ENCODE measurements at places on chromosomes 1 and 21. TPM values are rescaled to one million over a fixed set of nuclear protein-coding genes. Genes with fewer than 3 reads are reported as not detected.

DNA sequence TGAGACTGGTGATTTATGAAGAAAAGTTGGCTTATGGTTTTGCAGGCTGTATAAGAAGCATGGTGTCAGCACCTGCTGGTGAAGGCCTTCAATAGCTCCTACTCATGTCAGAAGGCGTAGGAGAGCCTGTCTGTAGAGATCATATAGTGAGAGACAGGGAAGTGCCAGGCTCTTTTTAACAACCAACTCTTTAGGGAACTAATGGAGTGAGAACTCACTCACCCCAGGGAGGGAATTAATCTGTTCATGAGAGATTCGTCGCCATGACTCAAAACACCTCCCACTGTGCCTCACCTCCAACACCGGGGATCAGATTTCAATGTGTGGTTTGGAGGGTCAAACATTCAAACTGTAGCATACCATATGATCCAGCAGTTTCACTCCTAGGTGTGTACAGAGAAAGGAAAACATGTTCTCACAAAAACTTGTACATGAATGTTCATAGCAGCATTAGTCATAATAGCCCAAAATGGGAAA is 72.6 kb downstream of the TTC3 start:
- H3K27me3 ChIP-seq, result no peaks in the 10 kb centered on the region
- DNase-seq, result no peak
- H3K4me3 ChIP-seq, result no peak overlapping the region
- H3K4me1 ChIP-seq, result peaks cover 14% of the 10 kb centered on the region
- H3K36me3 ChIP-seq, result peaks cover 58% of the 10 kb centered on the region

DNA sequence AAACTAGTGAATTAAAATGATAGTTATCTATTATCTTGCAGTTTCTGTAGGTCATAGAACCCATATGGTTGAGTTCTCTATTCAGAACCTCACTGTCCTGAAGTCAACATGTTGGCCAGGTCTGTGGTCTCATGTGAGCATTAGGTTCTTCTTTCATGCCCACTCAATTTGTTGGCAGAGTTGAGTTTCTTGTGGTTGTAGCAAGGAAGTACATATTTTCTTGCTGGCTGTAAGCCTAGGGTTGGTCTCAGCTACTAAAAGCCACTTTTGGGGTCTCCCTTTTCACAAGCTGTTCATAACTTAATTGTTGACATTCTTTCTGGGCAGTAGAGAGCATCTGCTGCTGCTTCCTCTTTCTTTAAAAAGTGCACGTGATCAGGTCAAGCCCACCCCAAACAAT is 1165.1 kb upstream of the NCAM2 start:
- no peak for DNase-seq
- no peaks in the 10 kb centered on the region for H3K36me3 ChIP-seq
- no peak overlapping the region for H3K4me3 ChIP-seq
- H3K27ac ChIP-seq, result no peak overlapping the region
- H3K27me3 ChIP-seq, result no peaks in the 10 kb centered on the region

- DNase-seq, result peak; percentile 71
- peaks cover 47% of the 10 kb centered on the region for H3K4me1 ChIP-seq
- H3K27ac ChIP-seq, result peak overlapping the region; percentile 88
- H3K4me3 ChIP-seq, result peak overlapping the region; percentile 98
- no peaks in the 10 kb centered on the region for H3K27me3 ChIP-seq
Observed at GRCh38 chr1:2231532-2232254, 3.6 kb downstream of the SKI start.

DNA sequence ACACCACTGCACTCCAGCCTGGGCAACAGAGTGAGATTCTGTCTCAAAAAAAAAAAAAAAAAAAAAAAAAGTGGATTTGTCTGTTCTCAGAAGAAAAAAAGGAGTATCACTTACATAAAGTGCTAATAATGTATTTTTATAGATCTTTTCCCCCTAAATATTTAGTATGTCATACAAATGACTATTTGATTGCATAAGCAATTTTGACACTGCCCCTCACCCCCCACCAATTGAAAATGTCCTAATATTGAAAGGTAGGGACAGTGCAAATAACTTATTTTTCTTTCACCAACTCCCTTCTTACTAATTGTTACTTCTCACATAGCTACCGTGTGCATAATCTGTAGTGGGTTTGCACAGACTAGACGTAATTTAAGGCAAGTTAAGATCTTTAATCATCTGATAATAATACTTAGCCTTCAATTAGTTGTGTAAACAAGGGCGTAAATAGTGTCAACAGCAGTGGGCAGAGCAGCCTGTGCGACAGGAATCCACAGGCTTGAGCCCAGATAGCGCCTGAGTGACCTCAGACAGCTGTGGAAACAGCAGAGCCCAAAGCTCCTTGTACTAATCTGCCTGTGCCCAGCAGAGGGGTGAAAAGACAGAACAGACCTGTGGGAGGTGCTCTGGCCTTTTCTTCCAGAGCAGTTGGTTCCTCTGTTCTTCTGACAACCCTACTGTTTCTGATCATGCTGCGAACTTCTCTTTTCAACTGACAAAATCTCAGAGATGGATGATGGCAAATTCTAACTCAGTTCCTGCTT is 4.5 kb upstream of the IER5 start:
- no peak overlapping the region for H3K4me3 ChIP-seq
- peaks cover 16% of the 10 kb centered on the region for H3K4me1 ChIP-seq
- no peak for DNase-seq
- H3K36me3 ChIP-seq, result no peaks in the 10 kb centered on the region
- peaks cover 10% of the 10 kb centered on the region for H3K27me3 ChIP-seq

- peak; percentile 88 for DNase-seq
- peaks cover 5% of the 10 kb centered on the region for H3K4me1 ChIP-seq
- peaks cover 67% of the 10 kb centered on the region for H3K27me3 ChIP-seq
- H3K4me3 ChIP-seq, result peak within 1 kb of the TSS; percentile 93
- H3K36me3 ChIP-seq, result no peaks in the 10 kb centered on the region
Observed at GRCh38 chr1:10796029-10796944, at the start of gene CASZ1. TSS of gene CASZ1 (minus strand) at chr1:10796646. CDS start at chr1:10693889, 102,757 bp downstream.

DNA sequence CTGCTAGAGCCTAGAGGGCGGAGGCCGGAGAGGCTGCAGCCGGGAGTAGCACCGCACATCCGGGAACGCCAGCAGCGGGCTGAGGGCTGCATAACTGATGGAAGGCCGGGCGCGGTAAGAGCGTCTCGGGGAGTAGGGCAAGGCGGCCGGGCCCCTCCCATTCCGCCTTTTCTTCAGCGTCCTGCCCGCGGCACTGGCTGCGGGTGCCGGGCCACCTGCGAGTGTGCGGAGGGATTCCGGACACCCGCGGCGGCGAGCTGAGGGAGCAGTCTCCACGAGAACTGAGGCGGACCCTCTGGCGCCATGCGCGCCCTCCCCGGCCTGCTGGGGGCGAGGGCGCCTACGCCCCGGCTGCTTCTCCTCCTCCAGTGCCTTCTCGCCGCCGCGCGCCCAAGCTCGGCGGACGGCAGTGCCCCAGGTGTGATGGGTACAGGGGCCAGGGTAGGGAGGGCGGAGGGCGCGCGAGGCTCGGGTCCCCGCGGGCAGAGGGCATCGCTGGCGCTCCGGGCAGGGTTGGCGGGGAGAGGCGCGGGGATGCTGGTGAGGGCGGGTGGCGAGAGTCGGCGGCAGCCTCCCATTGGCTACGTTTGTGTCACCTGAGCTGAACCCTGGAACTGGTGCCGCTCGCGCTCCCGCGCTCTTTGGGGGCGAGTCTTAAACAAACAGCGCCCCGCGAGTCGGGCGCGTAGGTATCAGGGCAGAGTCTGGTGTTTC is 334.4 kb downstream of the SRGAP2C start:
- DNase-seq, result peak; percentile 75
- no peaks in the 10 kb centered on the region for H3K4me1 ChIP-seq
- peak overlapping the region; percentile 63 for H3K27ac ChIP-seq
- no peaks in the 10 kb centered on the region for H3K36me3 ChIP-seq
- peak overlapping the region; percentile 89 for H3K4me3 ChIP-seq

- H3K4me1 ChIP-seq, result peaks cover 73% of the 10 kb centered on the region
- H3K27me3 ChIP-seq, result no peaks in the 10 kb centered on the region
- H3K27ac ChIP-seq, result peak overlapping the region; percentile 49
- DNase-seq, result no peak
Observed at GRCh38 chr1:116377541-116378529, 4.8 kb downstream of the ATP1A1 start.

- H3K27ac ChIP-seq, result no peak overlapping the region
- no peaks in the 10 kb centered on the region for H3K36me3 ChIP-seq
- H3K4me1 ChIP-seq, result no peaks in the 10 kb centered on the region
- H3K4me3 ChIP-seq, result no peak overlapping the region
- DNase-seq, result no peak
Observed at GRCh38 chr21:46205766-46206162, 21.5 kb upstream of the SPATC1L start.

GRCh38 chr21:36111238-36111637 is 23.6 kb upstream of the CBR3 start:
- H3K27me3 ChIP-seq, result peaks cover 12% of the 10 kb centered on the region
- H3K4me3 ChIP-seq, result no peak overlapping the region
- no peaks in the 10 kb centered on the region for H3K36me3 ChIP-seq

DNA sequence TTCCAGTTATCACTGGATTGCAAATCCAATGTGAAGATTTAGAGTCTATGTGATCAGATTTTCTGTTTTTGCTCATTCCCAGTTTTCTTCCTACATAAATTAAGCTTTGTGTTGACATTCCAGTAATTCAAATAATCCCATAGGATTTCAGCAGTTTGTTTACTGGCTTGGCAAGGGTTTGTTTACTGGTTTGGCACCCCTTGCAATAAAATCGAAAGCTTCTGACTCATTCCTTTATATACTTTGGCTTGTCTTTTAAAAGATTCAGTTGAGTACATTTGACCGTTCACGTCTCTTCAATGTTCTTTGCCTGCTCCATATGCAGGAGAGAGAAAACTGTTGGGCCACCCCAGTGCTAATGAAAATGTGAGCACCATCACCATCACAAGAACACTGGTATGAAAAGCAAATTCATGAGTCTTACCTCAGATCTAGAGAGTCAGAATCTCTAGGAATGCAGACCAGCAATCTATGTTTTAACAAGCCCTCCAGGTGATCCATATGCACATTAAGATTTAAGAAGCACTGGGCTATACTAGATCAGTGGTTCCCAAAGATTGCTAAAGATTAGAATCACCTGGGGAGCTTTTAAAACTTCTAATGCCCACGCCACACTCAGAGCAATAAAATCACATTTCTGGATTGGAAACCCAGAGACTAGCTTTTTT is 32.8 kb downstream of the ZC3H11B start:
- H3K36me3 ChIP-seq, result peaks cover 15% of the 10 kb centered on the region
- peaks cover 2% of the 10 kb centered on the region for H3K27me3 ChIP-seq
- no peak for DNase-seq

GRCh38 chr21:45550522-45551210 is 8.4 kb upstream of the SLC19A1 start:
- H3K4me1 ChIP-seq, result peaks cover 21% of the 10 kb centered on the region
- H3K36me3 ChIP-seq, result no peaks in the 10 kb centered on the region
- H3K4me3 ChIP-seq, result no peak overlapping the region
- no peak overlapping the region for H3K27ac ChIP-seq

Gene LTN1
- 24.3 TPM for total RNA-seq

All from type B pancreatic cell (in vitro differentiated cells).